ENCODE measurements at places on chromosomes 12 and 14. TPM values are rescaled to one million over a fixed set of nuclear protein-coding genes. Genes with fewer than 3 reads are reported as not detected.
A peak's percentile ranks its signal among the peaks of the same experiment; 100 is the strongest.

GRCh38 chr14:71169861-71170260, 262.6 kb downstream of the PCNX1 start:
- DNase-seq = no peak

DNA sequence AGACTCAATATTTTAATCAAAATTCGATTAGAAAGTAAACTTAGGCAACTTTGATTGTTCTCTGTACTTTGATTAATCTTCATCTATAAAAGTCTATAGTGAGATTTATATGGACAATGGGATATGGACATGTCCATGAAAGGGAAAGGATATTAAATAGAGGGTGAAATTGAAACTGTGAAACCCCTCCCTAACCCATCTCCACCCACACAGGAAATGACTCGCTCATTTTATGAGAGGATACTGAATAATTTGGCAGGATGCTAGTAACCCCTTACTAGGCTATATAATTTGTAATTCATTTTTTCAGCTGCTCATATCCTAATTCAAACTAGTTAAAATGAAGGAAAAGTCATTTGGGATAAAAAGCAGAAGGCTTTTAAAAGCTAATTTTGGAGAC, 328.0 kb upstream of the ATP2B1 start:
- DNase-seq = peak; percentile 35

- DNase-seq = peak; percentile 88
Measured at GRCh38 chr12:124764451-124764850, 99.2 kb downstream of the SCARB1 start.

TMEM30B gene
- 3.8 TPM for total RNA-seq

- no peak for DNase-seq
Measured at GRCh38 chr14:75497191-75497590, 25.1 kb upstream of the BATF start.

- DNase-seq = no peak
Measured at GRCh38 chr14:104195878-104196277, 57.5 kb downstream of the KIF26A start.
